ENCODE measurements at places on chromosomes 4 and X.
A peak's percentile ranks its signal among the peaks of the same experiment; 100 is the strongest.

DNA sequence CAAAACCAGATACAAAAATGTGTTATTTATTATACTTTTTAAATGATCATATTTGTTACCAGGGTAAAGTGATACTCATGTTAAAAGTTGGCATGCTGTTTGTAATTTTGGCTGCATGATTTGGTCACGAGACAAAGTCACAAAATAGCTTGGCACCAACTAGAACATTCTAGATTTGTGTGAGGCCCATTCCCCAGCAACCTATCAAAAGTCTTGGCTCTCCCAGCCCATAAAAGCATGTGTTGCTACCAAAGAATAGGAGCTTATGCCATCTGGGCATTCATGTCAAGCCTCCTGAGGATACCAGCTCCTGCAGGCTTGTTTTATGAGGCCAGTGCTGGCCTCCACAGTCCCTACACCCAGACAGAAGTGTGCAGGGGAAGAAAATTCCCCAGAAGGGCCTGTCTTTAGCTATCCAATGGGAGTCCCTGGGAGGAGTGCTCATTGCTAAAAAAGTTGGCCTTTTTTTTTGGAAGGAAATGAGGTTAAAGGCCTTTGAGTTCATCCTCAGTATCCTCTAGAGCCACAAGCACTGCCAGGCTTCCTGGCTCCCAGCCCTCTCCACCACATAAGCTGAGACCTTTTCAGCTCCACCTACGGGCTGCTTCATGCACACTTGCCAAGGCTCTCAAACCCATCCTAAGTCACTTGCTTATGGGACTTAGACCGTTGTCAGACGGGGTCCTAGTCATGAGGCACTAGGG lies 211.9 kb upstream of the EOLA2 start:
- no peak for DNase-seq

- DNase-seq = no peak
These were observed 2.4 kb downstream of the DNAJB14 start for GRCh38 chr4:99943904-99944437.

DNA sequence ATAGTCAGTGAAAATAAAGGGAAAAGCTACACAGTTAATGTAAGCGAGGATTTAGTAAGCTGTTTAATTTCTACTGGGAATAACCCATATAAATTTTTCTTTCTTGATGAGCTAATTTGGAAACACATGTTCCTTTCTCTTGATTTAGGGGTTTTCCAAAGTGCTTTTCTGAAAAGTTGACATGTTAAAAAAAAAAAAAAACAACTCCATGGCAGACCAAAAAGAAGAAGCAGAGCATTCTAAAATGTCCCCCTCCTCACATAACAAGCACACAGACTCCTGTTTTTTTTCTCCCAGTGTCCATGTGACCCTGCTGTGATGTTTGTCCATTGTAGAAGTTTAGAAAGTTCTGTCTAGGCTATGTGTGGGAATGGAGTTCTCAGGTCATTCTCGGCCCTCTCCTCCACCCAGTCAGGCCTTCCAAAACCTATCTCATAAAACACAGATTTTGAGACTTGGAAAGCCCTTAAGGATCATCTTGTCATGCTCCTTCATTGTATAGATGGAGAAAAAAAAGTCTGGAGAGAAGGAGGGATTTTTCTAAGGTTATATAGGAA lies 792 bp downstream of the CLIC2 start:
- DNase-seq = no peak

- DNase-seq = no peak
These were observed 10.6 kb downstream of the TLR6 start for GRCh38 chr4:38846015-38846414.

- DNase-seq = no peak
These were observed 216.2 kb downstream of the CEP135 start for GRCh38 chr4:56164907-56165306.

DNA sequence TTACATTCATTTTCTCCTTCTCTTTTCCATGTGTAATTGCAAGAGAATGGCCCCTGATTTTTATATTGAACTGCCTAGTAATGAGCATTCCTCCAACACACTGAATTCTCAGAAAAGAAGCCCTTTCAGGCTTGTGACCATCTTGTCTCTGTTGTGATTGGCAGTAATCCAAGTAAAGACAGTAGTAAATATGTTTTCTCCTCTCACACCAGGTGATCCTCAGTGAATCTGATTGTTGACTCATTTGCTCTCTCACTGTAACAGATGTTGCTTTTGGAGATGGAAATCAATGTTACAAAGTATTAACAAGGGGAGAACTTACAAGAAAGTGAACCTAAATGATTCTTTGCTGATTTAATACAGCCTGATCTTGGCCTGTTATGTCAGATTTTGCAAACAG lies 271.0 kb downstream of the AFF2 start:
- no peak for DNase-seq

GRCh38 chr4:159764343-159764952 lies 661.6 kb downstream of the RAPGEF2 start:
- peak; percentile 73 for DNase-seq
